Activated CD8-positive, alpha-beta T cell treated with anti-CD3 and anti-CD28 coated beads, Interleukin-2, amount 10 ng/mL, durations not matched to agents 7 days and 5 days (primary cell): ENCODE measurements at places on chromosomes 4 and X. TPM values are rescaled to one million over a fixed set of nuclear protein-coding genes. Genes with fewer than 3 reads are reported as not detected.

- H3K27ac ChIP-seq = no peak overlapping the region
- DNase-seq = no peak
- no peaks in the 10 kb centered on the region for H3K36me3 ChIP-seq
- no peak overlapping the region for H3K4me3 ChIP-seq
- no peaks in the 10 kb centered on the region for H3K27me3 ChIP-seq
- H3K4me1 ChIP-seq = no peaks in the 10 kb centered on the region
Measured at GRCh38 chr4:137299281-137299680, 233.0 kb downstream of the PCDH18 start.

PWWP3B gene
- total RNA-seq = not detected

- no peaks in the 10 kb centered on the region for H3K27me3 ChIP-seq
- peaks cover 3% of the 10 kb centered on the region for H3K36me3 ChIP-seq
- no peaks in the 10 kb centered on the region for H3K4me1 ChIP-seq
- H3K27ac ChIP-seq = no peak overlapping the region
- H3K4me3 ChIP-seq = no peak overlapping the region
Measured at GRCh38 chr4:142596121-142596520, 250.0 kb downstream of the INPP4B start.

GRCh38 chr4:621296-622070, 3.9 kb upstream of the PDE6B start:
- H3K4me3 ChIP-seq = no peak overlapping the region
- no peak for DNase-seq
- H3K27ac ChIP-seq = no peak overlapping the region
- no peaks in the 10 kb centered on the region for H3K27me3 ChIP-seq
- no peaks in the 10 kb centered on the region for H3K36me3 ChIP-seq

IL2RG gene
- 351 TPM for total RNA-seq

DNA sequence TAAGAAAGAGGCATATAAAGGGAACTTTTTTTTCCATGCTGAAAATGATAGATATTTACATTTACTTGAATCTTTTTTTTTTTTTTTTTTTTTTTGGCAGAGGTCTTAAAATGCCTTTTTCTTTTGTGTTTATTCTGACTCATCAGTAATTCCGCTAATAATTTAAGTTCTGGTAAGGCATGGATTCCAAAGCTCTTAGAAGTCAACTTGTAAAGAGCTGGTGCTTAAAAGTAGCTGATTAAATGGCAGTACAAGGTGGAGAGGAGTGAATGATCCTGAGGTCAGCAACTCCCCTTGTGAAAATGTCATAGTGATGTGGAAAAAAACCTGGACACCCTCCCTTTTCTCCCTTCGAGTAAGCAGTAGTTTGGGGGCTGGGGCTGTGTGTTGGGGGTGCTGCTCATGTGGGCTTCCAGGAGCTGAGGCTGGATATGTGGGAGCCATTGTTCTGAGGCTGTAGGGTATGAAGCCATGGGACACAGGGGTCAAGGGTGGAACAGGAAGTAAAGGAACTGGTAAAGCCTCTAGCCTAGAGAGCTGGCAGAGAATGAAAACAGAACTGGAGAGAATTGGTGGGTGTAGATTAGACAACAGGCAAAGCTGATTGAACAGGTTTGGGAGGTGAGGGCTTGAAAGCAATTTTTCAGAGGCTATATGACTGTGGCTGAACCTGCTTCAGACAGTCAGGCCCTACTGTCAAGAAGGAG, 41.0 kb upstream of the PITX2 start:
- DNase-seq = no peak
- no peak overlapping the region for H3K27ac ChIP-seq
- peaks cover 2% of the 10 kb centered on the region for H3K27me3 ChIP-seq
- H3K36me3 ChIP-seq = no peaks in the 10 kb centered on the region
- H3K4me1 ChIP-seq = no peaks in the 10 kb centered on the region

- no peaks in the 10 kb centered on the region for H3K27me3 ChIP-seq
- H3K27ac ChIP-seq = no peak overlapping the region
- H3K4me3 ChIP-seq = no peak overlapping the region
- H3K36me3 ChIP-seq = no peaks in the 10 kb centered on the region
Measured at GRCh38 chr4:127143460-127144195, 489.1 kb upstream of the INTU start.

TLR8 gene
- not detected for total RNA-seq

DNA sequence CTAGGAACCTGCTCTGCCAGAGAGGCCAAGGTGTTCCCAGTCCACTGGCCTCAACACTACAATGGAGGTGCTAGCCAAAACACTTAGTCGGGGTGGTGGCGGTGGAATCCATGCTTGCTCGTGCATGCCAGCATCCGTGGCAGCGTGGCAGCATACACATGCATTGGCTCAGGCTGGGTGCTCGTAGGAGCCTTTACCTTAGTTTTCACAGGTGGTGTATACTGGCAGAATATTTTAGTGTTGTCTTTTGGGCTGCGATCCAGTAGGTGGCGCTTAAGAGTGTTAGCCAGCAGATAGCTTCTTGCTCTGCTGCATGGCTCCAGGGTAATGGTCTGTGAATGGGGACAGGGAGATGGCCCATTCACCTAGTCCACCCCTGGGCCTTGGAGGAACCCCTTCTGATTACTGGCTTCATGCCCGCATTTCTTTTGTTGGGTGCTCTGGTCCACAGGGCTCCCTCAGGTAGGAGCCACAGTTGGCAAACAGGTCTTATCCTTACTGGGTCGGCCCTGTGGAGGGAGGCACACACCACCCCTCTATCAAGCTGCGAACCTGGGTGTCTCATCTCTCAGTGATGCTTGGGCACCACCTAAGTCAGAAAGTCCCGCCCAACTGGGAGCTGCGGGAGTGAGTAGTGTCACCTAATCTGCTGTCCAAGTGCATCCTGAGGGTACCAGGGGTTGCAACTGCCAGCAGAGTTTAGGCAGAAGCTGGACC, 40.0 kb downstream of the RIPPLY1 start:
- H3K4me3 ChIP-seq = no peak overlapping the region
- no peaks in the 10 kb centered on the region for H3K27me3 ChIP-seq
- no peaks in the 10 kb centered on the region for H3K36me3 ChIP-seq
- no peaks in the 10 kb centered on the region for H3K4me1 ChIP-seq
- H3K27ac ChIP-seq = no peak overlapping the region

DNA sequence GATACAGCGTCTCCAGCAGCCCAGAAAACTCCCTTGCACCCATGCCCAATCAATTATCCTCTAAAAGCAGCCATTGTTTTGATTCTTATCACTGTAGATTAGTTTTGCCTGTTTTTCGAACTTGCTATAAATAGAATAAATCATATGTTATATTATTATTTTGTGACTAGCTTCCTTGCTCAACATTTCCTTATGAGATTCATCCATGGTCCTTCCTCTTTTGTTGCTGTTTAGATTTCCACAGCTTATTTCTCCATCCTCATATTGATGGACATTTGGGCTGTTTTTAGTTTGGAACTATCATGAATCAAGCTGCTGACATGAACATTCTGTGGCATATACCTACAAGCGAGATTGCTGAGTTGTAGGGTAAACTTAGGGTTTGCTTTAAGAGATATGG, 595.3 kb downstream of the BCOR start:
- no peaks in the 10 kb centered on the region for H3K27me3 ChIP-seq
- H3K4me1 ChIP-seq = no peaks in the 10 kb centered on the region
- H3K27ac ChIP-seq = no peak overlapping the region
- no peak for DNase-seq

DNA sequence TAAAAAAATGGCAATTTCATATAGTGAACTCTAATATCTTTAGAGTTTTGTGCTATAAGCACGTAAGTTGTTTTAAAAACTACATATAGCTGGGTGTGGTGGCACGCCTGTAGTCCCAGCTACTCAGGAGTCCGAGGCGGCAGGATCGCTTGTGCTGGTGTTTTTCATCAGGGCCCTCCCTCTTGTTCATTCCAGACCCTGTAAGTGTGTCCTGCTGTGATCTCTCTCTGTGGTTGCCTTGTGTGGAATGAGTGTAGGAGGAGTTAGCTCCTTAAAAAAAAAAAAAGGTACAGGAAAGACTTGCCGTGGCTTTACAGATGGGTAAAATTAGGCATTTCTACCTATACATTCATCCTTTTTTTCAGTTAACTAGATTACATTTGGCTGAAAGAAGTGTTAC, 35.4 kb downstream of the RBBP7 start:
- H3K36me3 ChIP-seq = peaks cover 24% of the 10 kb centered on the region
- no peak for DNase-seq
- H3K4me1 ChIP-seq = no peaks in the 10 kb centered on the region
- no peak overlapping the region for H3K4me3 ChIP-seq
- no peak overlapping the region for H3K27ac ChIP-seq

DNA sequence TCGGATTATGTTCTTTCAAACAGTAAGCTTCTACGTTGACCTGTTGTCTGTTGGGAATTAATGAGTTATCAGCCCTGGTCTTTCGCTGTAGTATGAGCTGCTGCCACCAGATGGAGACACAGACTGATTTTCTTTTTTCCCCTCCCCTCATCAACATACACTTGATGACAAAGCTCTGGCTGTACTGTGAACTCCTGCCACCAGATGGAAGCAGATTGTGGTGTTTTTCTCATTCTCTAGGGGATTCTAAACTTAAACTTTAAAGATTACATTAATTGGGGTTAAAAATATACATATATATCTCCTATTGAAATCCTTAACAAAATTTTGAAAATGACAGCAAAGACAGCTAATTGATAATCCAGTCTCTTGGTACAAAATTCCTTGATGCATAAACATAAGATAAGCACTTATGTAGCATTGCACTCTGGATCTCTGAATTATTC, 44.8 kb downstream of the SMS start:
- peaks cover 26% of the 10 kb centered on the region for H3K36me3 ChIP-seq
- H3K4me3 ChIP-seq = no peak overlapping the region
- H3K27me3 ChIP-seq = no peaks in the 10 kb centered on the region

DNA sequence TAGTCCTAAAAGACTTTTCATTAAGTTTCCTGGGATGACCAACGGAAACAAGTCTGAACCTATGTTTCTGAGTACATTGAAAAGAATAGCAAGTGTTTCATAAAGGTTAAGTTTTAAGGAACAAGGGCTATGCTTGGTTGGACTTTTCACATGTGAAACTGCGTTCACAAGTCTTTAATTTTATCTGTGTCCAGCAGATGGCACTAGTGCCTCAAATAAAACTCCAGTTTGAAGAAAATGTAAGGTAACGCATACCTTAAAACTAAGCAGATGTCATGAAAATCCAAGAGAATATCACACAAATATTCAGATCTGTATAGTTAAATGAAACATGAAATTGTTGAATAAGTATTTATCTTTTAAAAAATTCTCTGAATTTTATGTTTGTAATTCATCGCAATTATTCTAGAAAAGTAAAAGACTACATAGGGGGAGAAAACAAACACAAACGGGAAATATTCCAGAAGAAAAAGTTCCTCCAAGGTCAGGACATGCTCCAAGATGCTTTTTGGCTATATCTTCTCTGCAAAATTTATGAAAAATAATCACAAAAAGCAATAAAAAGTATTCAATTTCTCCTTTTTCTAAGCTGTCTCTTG, 89.6 kb upstream of the MAD2L1 start:
- DNase-seq = peak; percentile 61
- no peak overlapping the region for H3K4me3 ChIP-seq
- no peak overlapping the region for H3K27ac ChIP-seq
- H3K36me3 ChIP-seq = no peaks in the 10 kb centered on the region

SCML2 gene
- 2.2 TPM for total RNA-seq
